NCI-H187 treated with DMSO at 0.1 percent for 48 hours (cell line): ENCODE measurements at places on chromosomes 7 and 10.

DNA sequence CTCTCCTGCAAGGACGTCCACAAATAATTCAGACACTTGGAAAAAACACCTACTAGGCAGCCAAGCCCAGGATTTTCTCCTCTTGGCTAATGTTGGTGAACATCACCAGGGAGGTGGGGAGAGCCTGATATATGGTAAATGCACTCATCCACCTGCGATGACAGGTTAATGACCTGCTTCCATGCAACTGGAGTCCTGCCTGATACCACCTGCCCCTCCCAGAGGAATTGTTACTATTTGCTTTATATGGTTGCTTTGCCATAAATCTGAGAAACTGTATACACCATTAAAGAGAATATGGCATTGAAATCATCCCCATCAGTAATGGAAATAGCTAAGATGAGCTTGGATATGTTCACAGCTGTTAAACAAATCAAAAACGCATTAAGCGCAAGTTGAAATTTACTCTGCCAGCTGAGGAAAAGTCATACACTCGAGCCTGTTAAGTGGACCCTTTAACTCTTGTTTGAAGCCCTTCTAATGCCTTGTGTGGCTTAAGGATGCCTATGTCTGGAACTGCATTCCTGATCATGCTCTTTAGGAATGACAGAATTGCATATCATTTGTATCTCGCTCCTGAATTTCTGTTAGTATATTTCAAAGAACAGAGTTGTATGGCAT, 208.3 kb downstream of the PRPF18 start:
- DNase-seq = peak; percentile 82

GRCh38 chr7:18573410-18574234, 78.1 kb downstream of the HDAC9 start:
- DNase-seq = no peak

DNA sequence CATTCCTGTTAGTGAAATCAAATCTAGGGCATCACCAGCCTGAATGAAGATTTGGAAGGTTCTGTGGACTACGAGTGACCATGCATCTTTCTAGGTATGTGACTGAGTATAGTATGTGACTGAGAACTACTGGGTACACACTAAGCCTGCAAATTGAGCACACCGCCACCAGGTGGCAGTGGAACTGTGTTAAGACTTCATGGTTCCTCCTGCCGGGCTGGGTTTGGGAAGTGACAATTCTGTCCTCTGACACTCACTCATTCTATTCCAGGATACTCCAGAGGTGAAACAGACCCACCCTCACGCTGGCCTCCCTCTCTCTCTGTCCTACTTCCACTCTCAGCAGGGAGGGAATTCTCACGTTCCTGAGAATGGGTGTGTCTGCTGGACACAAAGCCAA, 84.0 kb upstream of the TMEM248 start:
- DNase-seq = peak; percentile 61

GRCh38 chr7:83976302-83976701, 218.3 kb downstream of the SEMA3A start:
- DNase-seq = no peak

GRCh38 chr7:29139796-29140195, 6.5 kb downstream of the CPVL start:
- no peak for DNase-seq

GRCh38 chr10:114869520-114869892, 47.9 kb downstream of the FHIP2A start:
- no peak for DNase-seq

DNA sequence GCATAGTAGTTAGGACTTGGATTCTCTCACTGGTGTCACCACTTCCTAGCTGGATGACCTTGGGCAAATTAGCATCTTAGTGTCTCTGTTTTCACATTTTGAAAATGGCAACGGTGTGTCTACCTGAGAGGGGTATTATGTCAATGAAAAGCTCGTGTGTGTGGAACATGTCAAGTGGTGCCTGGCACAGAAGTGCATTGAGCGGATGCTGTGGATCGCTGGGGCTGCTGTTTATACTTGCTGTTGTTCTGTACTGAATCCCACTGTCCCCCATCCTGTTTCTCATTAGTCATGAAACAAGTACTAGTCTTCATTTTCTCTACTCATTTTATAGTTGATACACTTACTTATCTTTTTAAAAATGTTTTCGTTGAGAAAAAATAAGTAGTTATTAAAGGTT, 26.1 kb downstream of the RBM33 start:
- DNase-seq = no peak

DNA sequence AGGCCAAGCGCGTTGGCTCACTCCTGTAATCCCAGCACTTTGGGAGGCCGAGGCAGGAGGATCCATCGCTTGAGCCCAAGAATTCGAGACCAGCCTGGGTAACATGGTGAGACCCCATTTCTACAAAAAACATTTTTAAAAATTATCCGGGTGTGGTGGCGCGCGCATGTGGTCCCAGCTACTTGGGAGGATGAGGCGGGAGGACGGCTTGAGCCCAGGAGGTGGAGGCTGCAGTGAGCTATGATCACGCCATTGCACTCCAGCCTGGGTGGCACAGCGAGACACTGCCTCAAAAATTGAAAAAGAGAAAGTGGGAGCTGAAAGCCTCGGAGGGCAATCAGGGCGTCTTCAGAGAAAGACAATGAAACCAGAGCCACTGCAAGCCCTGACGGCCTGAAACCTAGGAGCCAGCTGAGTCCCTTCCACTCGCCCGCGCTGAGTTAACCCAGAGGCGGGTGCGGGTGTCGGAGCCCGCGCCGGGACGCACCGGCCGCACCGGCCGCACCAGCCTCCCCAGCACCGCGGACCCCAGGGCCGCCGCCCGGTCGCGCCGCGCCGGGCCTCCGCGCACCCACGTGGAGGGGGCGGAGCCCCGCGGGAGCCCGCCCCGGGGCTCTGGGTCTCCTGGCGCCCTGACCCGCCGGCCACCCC, 22.4 kb downstream of the ZFAND2A start:
- DNase-seq = no peak

- DNase-seq = no peak
Observed at GRCh38 chr10:17229967-17230682, 2.1 kb downstream of the VIM start.

- no peak for DNase-seq
Observed at GRCh38 chr10:63542835-63543575, 21.8 kb downstream of the REEP3 start.

DNA sequence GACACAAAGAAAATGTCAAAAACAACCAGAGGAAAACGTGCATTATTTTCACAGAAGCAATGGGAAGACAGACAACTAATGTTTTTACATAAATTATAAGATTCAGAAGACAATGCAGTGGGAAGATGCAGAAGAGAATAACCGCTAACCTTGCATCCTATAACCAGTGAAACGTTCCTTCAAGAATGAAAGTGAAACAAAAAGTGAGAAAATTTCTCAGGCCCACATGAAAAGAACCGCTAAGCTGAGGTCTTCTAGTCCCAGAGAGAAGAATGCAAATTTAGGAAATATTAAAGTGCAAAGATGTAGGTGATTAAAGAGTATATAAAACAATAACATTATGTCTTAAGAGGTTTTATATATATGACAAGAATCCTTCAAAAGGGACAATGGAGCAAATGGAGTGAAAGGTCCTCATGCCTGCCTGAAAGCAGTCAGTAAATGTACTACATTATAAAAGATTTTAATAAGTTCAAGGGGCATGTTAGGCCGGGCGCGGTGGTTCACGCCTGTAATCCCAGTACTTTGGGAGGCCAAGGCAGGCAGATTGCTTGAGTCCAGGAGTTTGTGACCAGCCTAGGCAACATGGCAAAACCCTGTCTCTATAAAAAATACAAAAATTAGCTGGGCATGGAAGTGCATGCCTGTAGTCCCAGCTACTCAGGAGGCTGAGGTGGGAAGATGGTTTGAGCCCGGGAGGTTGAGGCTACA, 43.1 kb upstream of the DDC start:
- DNase-seq = no peak
